Left ventricle myocardium superior (tissue), 1 donor: ENCODE measurements at places on chromosomes 2 and 18. TPM values are rescaled to one million over a fixed set of nuclear protein-coding genes. Genes with fewer than 3 reads are reported as not detected.

The ICOS gene
- not detected for total RNA-seq

The CNNM4 gene
- 30.8 TPM for total RNA-seq

The NYAP2 gene
- total RNA-seq: not detected

The TFPI gene
- total RNA-seq: 24.2 TPM

The ST8SIA5 gene
- total RNA-seq: 5.4 TPM

The KCNJ3 gene
- 2.0 TPM for total RNA-seq

The AKAIN1 gene
- not detected for total RNA-seq

The LIMS3 gene
- total RNA-seq: 2.6 TPM

The PROKR1 gene
- not detected for total RNA-seq

The ANTXR1 gene
- 28.9 TPM for total RNA-seq

The TEX44 gene
- total RNA-seq: not detected

The REG1B gene
- not detected for total RNA-seq

The SLC9A2 gene
- total RNA-seq: 0.15 TPM

The ESPNL gene
- not detected for total RNA-seq

The ALPP gene
- total RNA-seq: not detected

The IL36B gene
- total RNA-seq: not detected

The CCL20 gene
- total RNA-seq: not detected

The SMCHD1 gene
- total RNA-seq: 32.2 TPM

The ERCC3 gene
- total RNA-seq: 23.8 TPM

The SLC39A6 gene
- total RNA-seq: 13.4 TPM

The TIA1 gene
- total RNA-seq: 51.2 TPM

The LONRF2 gene
- total RNA-seq: 17.5 TPM

The CFAP221 gene
- total RNA-seq: 0.79 TPM

The SLC4A3 gene
- 456 TPM for total RNA-seq

The TMEM178A gene
- total RNA-seq: 3.2 TPM

The CNTNAP5 gene
- total RNA-seq: not detected

The LYPD6 gene
- 0.30 TPM for total RNA-seq

The PIEZO2 gene
- 1.1 TPM for total RNA-seq

The NGEF gene
- not detected for total RNA-seq

The DNER gene
- 1.6 TPM for total RNA-seq

The LRATD1 gene
- 1.7 TPM for total RNA-seq

The EIF4E2 gene
- total RNA-seq: 40.7 TPM

The FBLN7 gene
- 0.32 TPM for total RNA-seq

The MYL12A gene
- total RNA-seq: 1,328 TPM

The NEU2 gene
- total RNA-seq: not detected

The SIX3 gene
- total RNA-seq: not detected

The GLI2 gene
- 2.1 TPM for total RNA-seq

The RNF152 gene
- total RNA-seq: 10.8 TPM

The NPC1 gene
- 13.3 TPM for total RNA-seq

The CAPN13 gene
- total RNA-seq: not detected

The VIL1 gene
- total RNA-seq: not detected

The SPC25 gene
- total RNA-seq: 0.55 TPM

The NABP1 gene
- total RNA-seq: 7.1 TPM
